ENCODE measurements at places on chromosomes 2 and 18.

DNA sequence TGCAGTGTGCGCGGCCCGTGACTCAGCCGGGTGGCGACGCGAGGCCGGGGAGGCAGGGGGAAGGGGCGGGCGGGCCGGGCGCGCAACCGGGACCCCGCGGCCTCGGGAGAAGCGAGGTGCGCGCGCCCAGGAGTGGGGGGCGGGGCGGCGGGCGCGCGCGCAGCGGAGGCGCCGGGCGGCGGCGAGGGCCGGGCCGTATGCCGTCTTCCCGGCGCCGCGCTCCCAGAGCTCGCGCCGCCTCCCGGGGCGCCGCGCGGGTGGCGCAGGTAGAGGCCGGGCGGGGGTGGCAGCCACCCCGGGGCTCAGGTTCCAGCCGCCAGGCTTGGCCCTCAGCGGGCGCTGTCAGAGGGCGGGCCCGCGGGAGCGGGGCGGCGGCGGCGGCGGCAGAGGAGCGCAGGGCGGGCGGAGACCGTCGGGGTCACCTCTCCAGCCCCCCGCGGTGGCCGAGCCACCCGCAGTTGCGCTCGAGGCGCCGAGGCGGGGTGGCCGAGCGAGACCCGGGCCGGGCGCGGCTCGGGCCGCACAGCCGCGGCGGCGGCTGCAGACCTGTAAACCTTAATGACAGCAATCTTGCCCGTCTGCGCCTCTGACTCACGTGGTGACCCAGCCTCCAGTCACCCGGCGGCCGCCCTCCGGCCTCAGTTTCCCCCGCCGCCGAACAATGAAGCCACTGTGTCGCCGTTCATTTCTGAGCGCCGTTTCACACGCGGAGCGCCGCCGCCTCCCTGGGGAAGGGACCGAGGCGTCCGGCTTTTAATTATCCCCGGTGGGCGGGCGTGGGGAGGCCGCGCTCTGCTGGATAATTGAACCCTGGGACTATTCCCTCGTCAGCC lies 25.3 kb upstream of the SMAD7 start:
- peaks cover 14% of the 10 kb centered on the region for H3K27me3 ChIP-seq
- peak overlapping the region; percentile 80 for H3K4me3 ChIP-seq
- peaks cover 14% of the 10 kb centered on the region for H3K4me1 ChIP-seq
- no peak overlapping the region for H3K27ac ChIP-seq

GRCh38 chr2:136069773-136070172 lies 48.2 kb downstream of the CXCR4 start:
- no peak for DNase-seq
- no peak overlapping the region for H3K27ac ChIP-seq
- H3K36me3 ChIP-seq: no peaks in the 10 kb centered on the region

DNA sequence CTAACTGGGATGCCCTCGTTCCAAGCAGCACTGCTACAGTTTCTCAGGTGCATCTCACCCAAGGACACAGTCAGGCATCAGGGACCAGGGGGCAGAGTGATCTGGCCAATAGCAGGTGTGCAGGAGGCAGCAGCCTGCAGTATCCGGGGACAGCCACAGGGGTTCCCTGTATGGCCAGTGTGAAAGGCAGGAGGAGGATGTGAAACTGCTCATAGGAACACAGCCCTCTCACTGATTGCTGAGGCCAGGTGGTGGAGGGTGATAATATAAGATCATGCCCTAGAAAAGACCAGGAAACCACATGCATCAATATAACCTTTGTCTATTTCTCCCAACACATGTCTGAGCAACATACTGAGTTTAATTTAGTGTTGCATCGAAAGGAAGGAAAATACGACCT lies 112.7 kb upstream of the TACR1 start:
- H3K4me3 ChIP-seq: no peak overlapping the region
- no peaks in the 10 kb centered on the region for H3K4me1 ChIP-seq
- peaks cover 1% of the 10 kb centered on the region for H3K27me3 ChIP-seq
- H3K36me3 ChIP-seq: no peaks in the 10 kb centered on the region
- no peak overlapping the region for H3K27ac ChIP-seq

DNA sequence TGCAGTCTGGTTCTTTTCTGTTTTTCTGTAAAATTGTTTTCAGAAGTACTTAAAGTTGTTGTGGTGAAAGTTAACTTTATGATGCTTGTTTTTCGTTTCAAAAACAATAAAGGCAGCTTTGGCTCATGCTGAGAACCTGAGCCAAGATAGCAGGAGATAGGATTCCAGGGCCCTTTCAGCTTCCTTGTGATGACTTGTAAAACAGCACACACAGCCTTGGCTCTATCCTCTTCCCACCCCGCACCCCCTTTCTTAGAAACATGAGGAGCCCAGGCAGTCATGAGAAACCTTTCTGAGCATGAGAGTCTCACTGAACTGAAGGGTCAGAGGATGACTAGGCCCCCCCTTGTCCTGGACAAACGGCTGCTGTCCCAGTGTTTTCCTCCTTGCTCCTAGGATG lies 12.4 kb upstream of the CHRNA1 start:
- H3K36me3 ChIP-seq: no peaks in the 10 kb centered on the region
- peaks cover 18% of the 10 kb centered on the region for H3K4me1 ChIP-seq
- peaks cover 9% of the 10 kb centered on the region for H3K27me3 ChIP-seq
- H3K27ac ChIP-seq: no peak overlapping the region

GRCh38 chr2:176613323-176613987 lies 344.2 kb downstream of the MTX2 start:
- peaks cover 11% of the 10 kb centered on the region for H3K27me3 ChIP-seq
- no peak overlapping the region for H3K27ac ChIP-seq
- no peaks in the 10 kb centered on the region for H3K36me3 ChIP-seq
- H3K4me3 ChIP-seq: no peak overlapping the region

GRCh38 chr2:118363604-118364003 lies 275.3 kb downstream of the INSIG2 start:
- DNase-seq: no peak
- H3K36me3 ChIP-seq: no peaks in the 10 kb centered on the region
- no peaks in the 10 kb centered on the region for H3K4me1 ChIP-seq
- no peak overlapping the region for H3K27ac ChIP-seq
- H3K4me3 ChIP-seq: no peak overlapping the region
- peaks cover 2% of the 10 kb centered on the region for H3K27me3 ChIP-seq

DNA sequence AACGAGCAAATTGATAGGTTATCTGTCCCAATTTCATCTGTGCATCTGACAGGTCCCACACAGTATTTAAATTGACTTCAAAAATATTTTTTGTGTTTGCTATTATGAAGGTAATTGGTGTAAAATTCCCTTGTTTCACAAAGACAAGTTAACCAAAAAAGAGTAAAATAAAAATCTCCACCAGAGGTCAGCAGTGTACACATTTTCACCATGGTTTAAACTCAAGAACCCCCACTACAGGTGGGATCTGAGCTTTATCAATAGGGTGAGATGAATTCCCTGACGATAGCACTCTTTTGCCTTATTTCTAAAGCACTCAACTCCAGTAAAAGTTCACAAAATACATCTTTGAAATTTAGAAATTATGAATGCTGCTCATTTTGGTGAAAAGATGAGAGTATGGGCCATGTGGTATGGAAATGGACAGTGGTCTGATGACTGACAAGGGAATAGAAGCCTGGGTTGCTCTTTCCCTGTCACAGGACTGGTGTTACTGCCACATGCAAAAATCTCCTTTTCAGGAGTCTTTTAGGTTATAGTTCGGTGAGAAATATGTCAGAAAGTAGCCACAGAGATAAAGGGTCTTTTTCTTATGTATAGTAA lies 68.0 kb downstream of the SERPINB8 start:
- no peak overlapping the region for H3K27ac ChIP-seq
- H3K36me3 ChIP-seq: no peaks in the 10 kb centered on the region
- DNase-seq: no peak
- H3K4me3 ChIP-seq: no peak overlapping the region
- no peaks in the 10 kb centered on the region for H3K4me1 ChIP-seq
- peaks cover 2% of the 10 kb centered on the region for H3K27me3 ChIP-seq

DNA sequence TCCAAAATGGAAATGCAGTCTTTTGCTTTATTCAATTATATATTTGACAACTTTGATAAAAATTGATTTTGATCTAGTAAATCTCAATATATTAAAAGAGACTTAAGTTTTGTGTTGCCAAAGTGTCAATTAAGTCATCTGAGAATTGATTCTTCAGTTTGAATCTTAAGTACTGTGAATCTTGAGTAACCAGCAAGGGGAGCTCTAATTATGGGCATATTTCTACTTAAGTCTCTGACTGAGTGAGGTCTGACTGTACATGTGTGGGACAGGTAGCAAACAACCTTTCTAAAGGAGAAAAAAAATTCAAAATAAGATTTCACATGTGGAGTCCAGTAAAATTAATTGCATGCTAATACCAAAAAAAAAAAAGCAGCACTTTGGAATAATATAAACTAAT lies 503.7 kb upstream of the SLC8A1 start:
- H3K27ac ChIP-seq: no peak overlapping the region
- H3K4me1 ChIP-seq: no peaks in the 10 kb centered on the region
- no peak for DNase-seq
- no peaks in the 10 kb centered on the region for H3K36me3 ChIP-seq

All from immature natural killer cell (primary cell).